GM23248 (cell line): ENCODE measurements at places on chromosomes 1 and 21. TPM values are rescaled to one million over a fixed set of nuclear protein-coding genes. Genes with fewer than 3 reads are reported as not detected.
A peak's percentile ranks its signal among the peaks of the same experiment; 100 is the strongest.

- DNase-seq: no peak
- H3K36me3 ChIP-seq: no peaks in the 10 kb centered on the region
- no peaks in the 10 kb centered on the region for H3K27me3 ChIP-seq
Observed at GRCh38 chr1:17891205-17892110, 136.3 kb downstream of the ACTL8 start.

DNA sequence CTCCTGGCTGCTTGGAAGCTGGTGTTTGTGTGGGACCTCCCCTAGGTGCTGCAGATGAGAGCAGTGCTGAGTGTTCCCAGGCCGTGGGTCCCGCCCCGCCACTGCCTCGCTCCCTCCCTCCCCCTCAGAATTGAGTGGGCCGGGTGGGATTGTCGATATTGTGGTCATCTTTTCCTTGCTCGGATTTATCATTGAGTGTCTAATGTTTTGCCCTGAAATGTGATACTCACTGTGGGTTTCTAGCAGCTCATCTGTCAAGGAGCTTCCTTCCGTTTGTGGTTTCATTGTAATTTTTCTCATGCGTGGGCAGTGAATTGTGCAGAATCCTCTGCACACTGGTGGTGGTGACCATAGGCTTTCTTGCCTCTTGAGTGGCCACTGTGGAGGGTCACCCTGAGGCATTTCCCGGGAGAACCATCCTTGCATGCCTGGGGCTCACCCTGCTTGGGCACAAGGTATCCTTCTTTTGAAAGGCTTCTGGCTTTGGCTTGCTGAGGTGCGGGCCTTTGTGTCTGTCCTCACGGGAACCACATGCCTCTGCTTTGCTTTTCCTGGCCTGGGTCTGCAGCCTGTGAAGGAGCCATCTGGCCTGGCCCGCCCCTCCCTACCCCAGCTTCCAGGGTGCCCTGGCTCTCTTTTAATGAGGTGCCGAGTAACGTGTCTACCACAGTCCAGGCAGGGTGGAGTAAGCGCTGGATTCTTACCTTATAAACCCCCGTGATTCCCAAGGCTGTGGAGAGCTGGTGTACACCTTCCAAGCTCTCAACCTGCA is 25.6 kb downstream of the SLX9 start:
- H3K4me1 ChIP-seq: peaks cover 22% of the 10 kb centered on the region
- DNase-seq: peak; percentile 22
- no peak overlapping the region for H3K27ac ChIP-seq
- H3K36me3 ChIP-seq: peaks cover 3% of the 10 kb centered on the region
- no peaks in the 10 kb centered on the region for H3K27me3 ChIP-seq

DNA sequence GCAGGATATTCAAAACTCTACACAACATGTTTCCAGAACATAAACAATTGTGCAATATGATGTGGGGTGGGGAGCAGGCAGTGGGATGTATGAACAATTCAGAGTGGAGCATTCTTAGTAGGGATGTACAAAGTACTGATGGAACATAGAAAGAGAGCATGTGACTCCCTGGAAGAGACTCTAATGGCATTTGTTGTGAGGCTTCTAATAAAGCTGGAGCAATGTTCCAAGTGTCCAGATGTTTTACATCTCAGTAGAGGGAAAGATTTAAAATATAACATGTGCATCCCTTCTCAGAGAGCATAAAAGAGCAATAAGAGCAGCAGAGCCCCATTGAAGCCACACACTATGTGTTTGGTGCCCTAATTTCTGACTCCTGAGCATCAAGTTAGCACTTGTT is 116.5 kb downstream of the BRINP2 start:
- no peaks in the 10 kb centered on the region for H3K4me1 ChIP-seq
- no peak overlapping the region for H3K4me3 ChIP-seq
- no peaks in the 10 kb centered on the region for H3K27me3 ChIP-seq
- H3K36me3 ChIP-seq: no peaks in the 10 kb centered on the region

GRCh38 chr21:31132574-31133242 is 94.4 kb upstream of the KRTAP19-8 start:
- H3K4me3 ChIP-seq: no peak overlapping the region
- no peaks in the 10 kb centered on the region for H3K36me3 ChIP-seq
- DNase-seq: peak; percentile 47
- H3K27ac ChIP-seq: no peak overlapping the region
- peaks cover 3% of the 10 kb centered on the region; the same call in 1 of the 2 replicates for H3K4me1 ChIP-seq

IFNLR1 gene
- not detected in 2 replicates for total RNA-seq
